T-helper 9 cell (primary cell): ENCODE measurements at places on chromosomes 1 and 21.

- DNase-seq: peak; percentile 14
Observed at GRCh38 chr1:53410100-53410541, 49.1 kb upstream of the DMRTB1 start.

GRCh38 chr1:237154157-237154556 lies 112.2 kb downstream of the RYR2 start:
- DNase-seq: no peak

- DNase-seq: peak; percentile 62
Observed at GRCh38 chr1:181149326-181150125, 61.0 kb downstream of the IER5 start.

DNA sequence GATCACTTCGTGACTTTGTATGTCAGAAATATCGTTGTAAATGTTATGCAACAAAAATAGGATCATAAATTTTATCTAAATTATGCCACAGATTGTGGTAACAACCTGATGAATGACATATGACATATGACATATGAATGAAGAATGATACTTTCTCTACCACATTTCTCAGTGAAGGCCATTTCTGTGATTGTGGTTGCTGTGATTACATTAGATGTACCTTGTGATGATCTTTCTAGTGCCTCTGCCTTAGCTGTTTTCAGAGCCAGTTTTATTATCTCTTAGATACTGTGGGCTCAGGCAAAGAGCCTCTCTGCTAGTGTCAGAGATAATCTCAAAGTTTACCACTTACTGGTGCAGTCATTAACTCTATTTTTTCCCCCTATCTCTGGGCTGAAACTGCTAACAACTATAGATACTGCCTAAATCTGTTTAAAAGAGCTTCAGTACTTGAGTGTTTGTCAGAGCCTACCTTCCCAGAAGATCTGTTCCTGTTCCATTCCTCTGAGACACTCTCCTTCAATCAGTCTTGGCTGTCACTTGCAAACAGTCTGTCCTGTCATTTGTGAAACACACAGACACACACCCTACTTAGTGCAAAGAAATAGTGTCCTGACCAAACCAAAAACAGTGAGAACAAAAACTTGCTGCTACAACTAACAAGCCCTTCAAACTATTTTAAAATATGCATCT lies 55.5 kb downstream of the HMCN1 start:
- DNase-seq: no peak

DNA sequence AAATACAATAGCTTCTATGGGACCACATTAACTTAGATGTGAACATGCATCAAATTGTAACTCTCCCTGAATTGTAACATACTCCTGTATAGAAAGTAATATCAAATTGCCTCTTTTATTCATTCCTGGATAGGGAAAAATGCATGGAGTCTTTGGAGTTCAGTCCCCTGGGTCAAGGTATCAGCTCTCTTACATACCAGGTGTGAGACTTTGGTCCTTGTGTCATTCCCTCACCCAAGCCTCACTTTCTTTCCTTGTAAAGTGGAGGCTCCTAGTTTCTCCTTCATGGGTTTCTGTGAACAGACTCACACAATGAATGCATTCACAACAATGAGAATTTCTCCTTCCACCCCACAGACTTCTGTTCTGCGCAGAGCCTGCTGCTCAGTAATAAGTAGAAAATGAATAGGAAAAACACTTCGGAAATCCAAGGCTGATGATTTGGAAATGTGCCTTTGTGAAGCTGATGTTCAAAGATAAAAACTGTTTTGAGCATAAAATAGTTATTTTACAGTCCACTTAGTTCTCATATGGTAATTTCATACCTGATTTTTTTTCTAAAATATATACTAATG lies 185.3 kb downstream of the AK5 start:
- no peak for DNase-seq

GRCh38 chr21:33968080-33968994 lies 52.7 kb upstream of the ATP5PO start:
- no peak for DNase-seq

- DNase-seq: no peak
Observed at GRCh38 chr1:7994827-7995226, 31.3 kb downstream of the ERRFI1 start.

DNA sequence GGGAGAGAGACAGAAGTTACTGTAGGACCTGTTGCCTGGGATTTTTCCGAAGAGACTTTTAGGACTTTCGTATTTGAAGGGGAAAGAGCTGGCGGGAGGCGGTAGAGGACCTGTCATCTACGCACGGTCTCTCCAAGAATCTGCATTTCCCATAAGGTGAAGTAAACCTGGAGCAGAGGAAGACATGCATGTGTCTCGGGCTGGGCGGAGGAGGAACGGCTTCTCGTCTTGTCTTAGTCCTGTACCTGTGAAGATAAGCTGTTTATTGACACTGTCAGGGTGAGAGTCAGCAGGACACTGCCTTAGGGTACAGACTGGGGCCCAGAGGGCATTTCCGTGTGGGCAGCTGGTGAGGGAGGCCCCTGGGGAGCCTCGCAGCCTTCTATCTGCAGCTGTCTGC lies 123.4 kb upstream of the COL6A1 start:
- no peak for DNase-seq

GRCh38 chr1:152009691-152010090 lies 16.0 kb upstream of the S100A10 start:
- no peak for DNase-seq

GRCh38 chr1:31535561-31535960 lies 40.8 kb upstream of the TINAGL1 start:
- DNase-seq: no peak

- DNase-seq: no peak
Observed at GRCh38 chr1:86825319-86825718, 88.6 kb downstream of the SELENOF start.

GRCh38 chr1:102970496-102971078 lies 137.7 kb downstream of the COL11A1 start:
- DNase-seq: no peak

DNA sequence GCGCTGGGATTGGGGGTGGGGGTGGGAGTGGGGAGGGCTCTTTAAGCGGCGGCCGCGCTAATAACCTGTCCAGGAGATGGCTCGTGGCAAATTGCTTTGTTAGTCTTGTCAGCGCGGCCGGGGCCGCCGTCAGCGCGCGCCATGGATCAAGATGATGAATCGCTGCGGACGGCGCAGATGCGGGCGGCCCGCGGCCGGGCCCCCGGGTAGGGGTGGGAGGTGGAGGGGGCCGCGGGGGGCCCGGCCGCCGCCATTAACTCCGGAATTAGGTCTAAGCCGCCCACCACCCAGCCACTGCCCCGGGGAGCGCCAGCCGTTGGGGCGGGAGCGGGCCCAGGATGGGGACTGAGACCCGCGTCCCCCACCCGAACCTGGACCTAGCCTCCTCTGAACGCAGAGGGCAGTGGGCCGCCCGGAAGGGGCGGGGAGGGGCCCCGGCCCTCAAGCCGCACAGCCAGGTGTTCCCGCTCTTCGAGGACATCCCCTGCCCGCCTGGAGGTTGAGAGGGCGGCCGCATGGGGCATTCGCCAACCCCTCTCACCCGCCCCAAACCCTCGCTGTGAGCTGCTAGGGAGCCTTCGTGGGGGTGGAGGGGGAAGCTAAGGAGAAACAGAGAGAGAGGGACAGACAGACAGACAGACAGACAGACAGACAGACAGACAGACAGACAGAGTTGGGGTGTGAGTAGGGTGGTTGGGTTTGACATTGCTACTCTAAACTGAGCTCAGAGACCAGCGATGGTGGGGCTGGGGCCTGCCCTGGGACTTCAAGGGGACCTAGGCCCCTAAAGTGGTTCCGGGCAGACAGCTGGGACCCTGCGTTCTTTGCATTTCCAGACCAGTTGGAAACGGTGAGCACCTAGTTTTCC lies 3.8 kb upstream of the DMBX1 start:
- DNase-seq: no peak

- DNase-seq: no peak
Observed at GRCh38 chr1:184487531-184488193, 100.8 kb downstream of the C1orf21 start.

DNA sequence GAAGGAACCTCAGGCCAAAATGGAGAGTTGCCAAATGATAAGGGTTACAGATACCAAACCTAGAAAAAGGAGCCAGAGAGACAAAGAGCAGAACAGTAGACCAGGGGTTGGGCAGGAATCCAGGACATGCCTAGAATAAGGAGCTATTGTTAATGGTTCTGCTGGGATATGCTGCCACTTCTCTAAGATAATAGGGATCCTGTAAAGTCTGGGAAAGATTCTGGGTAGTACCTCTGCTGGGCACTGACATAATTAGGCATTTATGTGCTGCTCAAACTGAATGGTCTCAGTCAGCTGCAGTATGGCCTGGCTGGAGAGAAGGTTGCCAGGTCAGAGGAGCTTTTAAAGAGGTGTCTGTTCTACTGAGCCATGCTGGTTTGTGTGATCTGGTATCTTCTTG lies 19.9 kb upstream of the NRIP1 start:
- DNase-seq: no peak

- DNase-seq: peak; percentile 15
Observed at GRCh38 chr1:53681977-53682685, 56.8 kb downstream of the GLIS1 start.

DNA sequence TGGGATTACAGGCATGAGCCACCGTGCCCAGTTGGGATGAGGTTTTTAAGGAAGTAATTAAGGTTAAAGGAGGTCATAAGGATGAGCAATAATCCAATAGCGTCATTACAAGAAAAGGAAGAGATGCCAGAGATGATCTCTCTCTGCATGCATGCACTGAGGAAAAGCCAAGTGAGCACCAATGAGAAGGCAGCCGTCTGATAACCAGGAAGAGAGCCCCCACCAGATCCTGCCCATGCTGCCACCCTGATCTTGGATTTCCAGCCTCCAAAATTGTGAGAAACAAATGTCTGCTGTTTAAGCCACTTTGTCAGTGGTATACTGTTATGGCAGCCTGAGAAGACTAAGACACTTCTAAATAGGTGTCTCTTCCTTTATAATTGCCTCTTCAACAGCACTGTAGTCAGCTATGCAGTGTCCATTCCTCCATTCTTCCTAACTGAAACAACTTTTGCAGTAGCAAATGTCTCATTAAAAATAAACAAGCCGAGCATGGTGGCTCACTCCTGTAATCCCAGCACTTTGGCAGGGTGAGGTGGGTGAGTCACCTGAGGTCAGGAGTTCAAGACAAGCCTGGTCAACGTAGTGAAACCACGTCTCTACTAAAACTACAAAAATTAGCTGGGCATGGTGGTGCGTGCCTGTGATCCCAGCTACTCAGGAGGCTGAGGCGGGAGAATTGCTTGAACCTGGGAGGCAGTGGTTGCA lies 216.2 kb upstream of the RUNX1 start:
- no peak for DNase-seq

- DNase-seq: no peak
Observed at GRCh38 chr1:212495766-212496494, 63.2 kb downstream of the NENF start.

- DNase-seq: no peak
Observed at GRCh38 chr1:118920124-118920717, 67.9 kb downstream of the TBX15 start.

- DNase-seq: no peak
Observed at GRCh38 chr1:53183095-53183990, 13.3 kb upstream of the CPT2 start.

DNA sequence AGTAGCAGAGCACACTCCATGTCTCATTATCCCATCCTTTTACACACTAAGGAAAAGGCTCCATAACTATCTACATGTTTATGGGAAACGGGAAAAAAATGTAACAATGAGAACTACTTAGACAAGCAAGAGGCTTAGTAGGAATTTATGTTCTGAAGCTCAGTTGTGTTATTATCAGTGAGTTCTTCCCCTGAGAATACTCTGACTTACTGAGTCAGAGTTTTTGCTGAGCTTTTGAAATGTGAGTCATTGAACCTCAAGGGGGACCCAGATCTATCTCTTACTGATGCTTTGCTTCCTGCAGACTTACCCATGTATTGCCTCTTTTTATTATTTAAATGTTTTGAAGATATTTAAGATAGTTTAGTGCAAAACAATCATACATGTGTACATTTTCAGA lies 20.1 kb downstream of the CFHR5 start:
- no peak for DNase-seq

- no peak for DNase-seq
Observed at GRCh38 chr1:166167572-166167925, 748 bp upstream of the FAM78B start.

DNA sequence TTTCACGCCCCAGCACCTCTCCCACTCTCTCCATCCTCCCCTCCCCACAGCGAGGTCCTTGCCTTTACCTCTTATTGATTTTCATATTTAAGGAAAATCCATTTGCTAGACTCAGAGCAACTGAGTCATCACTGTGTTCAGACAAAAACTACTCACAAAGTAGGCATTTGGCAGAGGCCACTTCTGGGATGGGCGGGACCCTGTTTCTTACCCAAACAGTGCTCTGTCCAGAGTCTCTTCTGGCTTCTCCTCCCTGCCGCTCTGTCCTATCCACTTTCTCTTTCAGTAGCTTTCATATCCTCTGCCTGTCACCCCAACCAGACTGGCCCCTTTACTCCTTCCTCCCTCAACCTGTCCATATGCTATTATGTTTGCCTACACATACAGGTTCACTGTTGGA lies 2.4 kb upstream of the NAV1 start:
- no peak for DNase-seq

GRCh38 chr1:96498744-96499340 lies 222.7 kb upstream of the PTBP2 start:
- no peak for DNase-seq

GRCh38 chr1:230728710-230729392 lies 14.9 kb upstream of the AGT start:
- no peak for DNase-seq

- no peak for DNase-seq
Observed at GRCh38 chr1:31327381-31327780, 30.5 kb downstream of the ZCCHC17 start.

- no peak for DNase-seq
Observed at GRCh38 chr1:224534731-224535130, 81.4 kb upstream of the CNIH3 start.

- no peak for DNase-seq
Observed at GRCh38 chr1:16938351-16939321, 16.9 kb downstream of the CROCC start.

- no peak for DNase-seq
Observed at GRCh38 chr1:225626698-225627097, 26.2 kb downstream of the ENAH start.

GRCh38 chr1:173467426-173467825 lies 9.7 kb upstream of the PRDX6 start:
- no peak for DNase-seq

DNA sequence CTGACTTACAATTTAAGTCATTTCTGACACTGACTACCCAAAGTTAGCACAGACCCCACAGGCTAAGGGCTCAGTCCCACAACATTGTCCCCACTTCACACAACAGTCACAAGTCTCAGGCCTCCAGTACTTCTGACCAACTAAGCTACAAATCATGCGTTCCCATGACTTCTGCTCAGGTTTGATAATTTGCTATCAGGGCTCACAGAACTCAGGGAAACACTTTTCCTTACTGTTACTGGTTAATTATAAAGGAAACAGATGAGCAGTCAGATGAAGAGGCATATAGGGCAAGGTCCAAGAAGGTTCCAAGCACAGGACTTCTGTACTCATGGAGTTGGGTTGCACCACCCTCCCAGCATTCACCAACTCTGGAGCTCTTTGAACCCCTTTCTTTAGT lies 151.2 kb upstream of the TNR start:
- no peak for DNase-seq

GRCh38 chr1:203995228-203995627 lies 77.7 kb upstream of the SOX13 start:
- no peak for DNase-seq
